CD4-positive, alpha-beta T cell treated with Interleukin-15 for 1 hour (primary cell): ENCODE measurements at places on chromosomes 1 and 21.
A peak's percentile ranks its signal among the peaks of the same experiment; 100 is the strongest.

- DNase-seq = no peak
Measured at GRCh38 chr1:233102341-233102740, 151.9 kb downstream of the NTPCR start.

DNA sequence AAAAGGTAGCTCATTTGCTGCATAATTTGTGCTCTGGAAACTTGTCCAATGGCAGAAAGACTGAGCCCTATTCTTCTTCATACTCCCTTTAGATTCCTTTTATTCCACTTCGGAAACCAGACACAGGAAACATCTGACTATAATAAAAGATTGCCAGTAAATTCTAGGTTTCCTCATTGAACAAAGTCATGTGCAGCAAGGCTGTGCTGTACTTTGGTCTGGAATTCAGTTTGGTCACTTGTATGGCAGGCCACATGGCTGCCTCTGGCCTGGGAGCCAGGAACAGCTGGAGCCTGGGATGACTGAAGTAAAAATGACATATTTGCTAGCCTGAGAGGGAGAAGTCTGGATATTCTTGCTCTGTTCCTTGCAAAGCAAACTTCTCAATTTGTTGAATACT, 79.6 kb downstream of the ST3GAL3 start:
- no peak for DNase-seq

- DNase-seq = no peak
Measured at GRCh38 chr21:33076600-33077329, 6.8 kb downstream of the OLIG1 start.

GRCh38 chr1:10517677-10517982, 42.9 kb downstream of the PEX14 start:
- DNase-seq = no peak

- DNase-seq = no peak
Measured at GRCh38 chr1:172239901-172240300, 180.6 kb upstream of the C1orf105 start.

GRCh38 chr21:38258521-38259485, 2.0 kb downstream of the KCNJ15 start:
- no peak for DNase-seq

DNA sequence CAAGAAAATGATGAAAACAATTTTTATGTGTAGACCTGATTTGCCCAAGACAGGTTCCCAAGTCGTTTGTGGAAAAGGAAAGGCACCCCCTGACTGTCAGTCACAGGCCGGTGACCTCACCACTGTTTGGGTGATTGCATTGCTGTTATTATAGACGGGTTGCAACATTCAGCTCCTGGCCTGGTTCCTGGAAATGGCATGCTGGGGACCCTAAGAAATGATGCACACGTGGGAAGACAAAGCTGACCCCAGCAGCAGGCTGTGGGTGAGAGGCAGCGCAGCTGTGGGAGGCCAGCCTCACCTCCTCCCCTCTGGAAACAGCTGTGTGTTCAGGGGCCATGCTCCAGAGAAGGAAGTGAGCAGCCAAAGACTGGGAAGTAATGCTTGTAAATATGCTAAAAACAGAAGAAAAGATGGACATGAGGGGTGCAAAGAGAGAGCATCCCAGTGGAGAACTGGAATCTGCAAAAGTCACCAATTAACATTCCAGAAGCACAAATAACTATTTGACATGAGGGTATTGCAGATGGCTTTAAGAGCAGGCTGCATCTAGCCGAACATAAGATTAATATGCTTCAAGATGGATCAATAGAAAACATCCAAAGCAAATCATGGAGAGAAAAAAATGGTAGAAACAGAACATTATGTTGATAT, 23.4 kb upstream of the ABCG1 start:
- DNase-seq = peak; percentile 45

- DNase-seq = peak; percentile 41
Measured at GRCh38 chr1:202143768-202144401, 652 bp downstream of the ARL8A start.

DNA sequence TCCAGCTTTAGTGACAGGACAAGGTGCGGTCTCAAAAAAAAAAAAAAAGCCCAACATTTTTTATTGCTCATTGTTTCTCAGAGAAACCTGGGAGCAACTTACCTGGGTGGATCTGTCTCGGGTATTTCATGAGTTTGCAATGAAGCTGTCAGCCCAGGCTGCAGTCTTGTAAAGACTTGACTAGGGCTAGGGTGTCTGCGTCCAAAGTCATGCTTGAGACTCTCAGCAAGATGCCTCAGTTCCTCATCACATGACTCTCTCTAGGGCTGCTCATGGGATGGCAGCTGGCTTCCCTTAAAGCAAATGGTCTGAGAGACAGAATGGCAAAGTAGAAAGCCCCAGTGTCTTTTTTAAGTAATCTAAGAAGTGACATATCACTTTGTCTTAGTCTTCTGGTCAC, 8.1 kb downstream of the GABPA start:
- DNase-seq = no peak

DNA sequence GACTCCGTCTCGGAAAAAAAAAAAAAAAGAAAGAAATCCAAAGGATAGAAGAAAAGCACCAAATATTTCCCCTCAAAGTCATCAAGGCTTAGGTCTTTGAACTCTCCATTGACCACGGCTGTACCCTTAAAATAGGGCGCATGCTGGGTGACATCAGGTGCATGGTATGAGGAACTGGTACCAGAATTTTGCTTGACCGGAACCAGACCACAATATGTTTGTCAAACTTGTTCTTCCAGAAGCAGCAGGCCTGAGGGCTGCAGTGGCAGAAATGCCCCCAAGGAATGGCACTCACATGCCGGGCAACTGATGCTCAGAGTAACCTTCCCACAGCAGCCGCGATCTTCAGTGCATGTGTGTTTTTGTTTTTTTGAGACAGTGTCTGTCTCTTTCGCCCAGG, 21.0 kb downstream of the RCC1 start:
- no peak for DNase-seq

DNA sequence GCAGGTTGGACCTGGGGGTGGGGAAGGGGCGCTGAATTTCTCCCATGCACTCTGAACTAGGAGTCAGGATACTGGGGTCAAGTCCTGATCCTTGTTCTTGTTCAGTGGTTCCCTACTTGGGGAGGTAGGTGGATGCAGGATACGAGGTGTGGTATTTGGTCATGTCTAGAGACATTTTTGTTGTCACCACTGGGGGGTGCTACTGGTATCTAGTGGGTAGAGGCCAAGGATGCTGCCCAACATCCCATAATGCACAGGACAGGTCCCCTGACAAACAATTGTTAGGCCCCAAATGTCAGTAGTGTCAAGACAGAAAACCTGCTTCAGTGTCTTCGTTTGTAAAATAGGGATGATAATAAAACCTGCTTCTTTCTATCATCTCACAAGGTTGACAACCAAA, 259.0 kb upstream of the FOXD3 start:
- DNase-seq = no peak

GRCh38 chr1:59236721-59237545, 60.0 kb upstream of the FGGY start:
- DNase-seq = no peak

GRCh38 chr1:180901076-180901990, 11.4 kb upstream of the KIAA1614 start:
- no peak for DNase-seq

GRCh38 chr1:30675289-30675688, 48.1 kb downstream of the MATN1 start:
- DNase-seq = no peak

GRCh38 chr1:157469300-157469699, 83.0 kb downstream of the FCRL5 start:
- DNase-seq = no peak

GRCh38 chr1:9126511-9126910, 2.4 kb downstream of the GPR157 start:
- no peak for DNase-seq

- DNase-seq = no peak
Measured at GRCh38 chr1:183901748-183902330, 96.9 kb downstream of the RGL1 start.

DNA sequence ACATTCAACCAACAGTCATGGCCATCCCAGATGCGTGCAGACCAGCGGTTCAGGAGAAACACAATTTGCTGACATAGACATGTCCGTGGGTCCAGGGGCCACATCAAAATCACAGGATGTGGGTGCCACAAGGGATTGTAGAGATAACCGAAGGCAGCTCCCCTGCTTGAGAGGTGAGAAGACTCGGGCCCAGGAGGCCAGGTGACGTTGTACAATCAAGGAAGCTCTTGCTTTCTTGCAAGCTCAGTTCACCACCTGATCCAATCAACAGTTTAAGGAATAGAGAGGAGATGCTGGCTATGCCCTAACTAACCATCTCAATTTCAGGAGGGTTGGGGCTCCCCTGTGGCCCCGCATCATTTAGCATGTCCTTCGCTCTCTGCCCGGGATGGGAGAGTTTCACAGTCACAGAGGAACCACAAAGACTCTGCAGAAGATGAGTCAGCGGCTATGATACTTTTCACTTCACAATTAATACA, 19.5 kb downstream of the UBASH3A start:
- DNase-seq = no peak

- no peak for DNase-seq
Measured at GRCh38 chr1:7550261-7550865, 220.7 kb upstream of the VAMP3 start.

GRCh38 chr1:3928586-3928985, 28.5 kb upstream of the C1orf174 start:
- no peak for DNase-seq

DNA sequence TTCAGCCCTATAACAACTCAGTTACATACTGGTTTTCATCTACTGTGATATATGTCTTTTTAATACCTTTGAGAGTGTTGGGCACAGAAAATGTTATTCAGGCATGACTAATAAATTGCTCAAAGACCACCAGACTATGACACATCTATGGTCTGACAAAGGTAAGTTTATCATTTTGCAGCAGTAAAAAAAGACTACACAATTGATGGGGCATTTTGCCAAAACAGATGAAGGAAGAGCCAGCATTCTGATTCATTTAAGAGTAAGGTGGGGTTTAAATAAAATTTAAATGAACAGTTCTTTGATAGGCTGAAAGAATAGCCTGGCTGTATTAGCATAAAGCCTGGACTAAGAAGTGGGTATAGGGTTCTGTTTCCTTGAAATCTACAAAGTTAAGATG, 8.8 kb upstream of the RNPC3 start:
- DNase-seq = no peak

GRCh38 chr1:235325139-235325538, 2.8 kb downstream of the ARID4B start:
- no peak for DNase-seq

DNA sequence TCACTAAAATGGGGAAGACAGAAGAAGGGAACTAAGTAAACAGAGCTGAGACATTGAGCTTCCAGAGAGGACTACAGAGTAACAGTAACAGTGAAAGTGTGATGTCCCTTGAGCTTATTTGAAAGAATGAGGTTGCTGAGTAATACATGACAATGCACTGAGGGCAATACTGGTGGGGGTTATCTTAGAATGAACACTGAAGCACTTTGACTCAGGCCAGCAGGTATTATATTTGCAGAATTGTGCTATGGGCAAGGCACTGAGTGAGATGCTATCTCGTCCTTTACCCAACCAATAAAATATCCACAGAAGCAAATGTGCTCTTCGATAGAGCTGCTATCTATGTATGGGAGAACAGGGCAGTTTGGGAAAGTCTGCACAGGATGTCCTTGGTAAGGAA, 133.2 kb downstream of the DISP1 start:
- no peak for DNase-seq

GRCh38 chr1:52554267-52554640, 1.4 kb upstream of the TUT4 start:
- no peak for DNase-seq

GRCh38 chr21:17858747-17859146, 39.6 kb upstream of the C21orf91 start:
- no peak for DNase-seq

DNA sequence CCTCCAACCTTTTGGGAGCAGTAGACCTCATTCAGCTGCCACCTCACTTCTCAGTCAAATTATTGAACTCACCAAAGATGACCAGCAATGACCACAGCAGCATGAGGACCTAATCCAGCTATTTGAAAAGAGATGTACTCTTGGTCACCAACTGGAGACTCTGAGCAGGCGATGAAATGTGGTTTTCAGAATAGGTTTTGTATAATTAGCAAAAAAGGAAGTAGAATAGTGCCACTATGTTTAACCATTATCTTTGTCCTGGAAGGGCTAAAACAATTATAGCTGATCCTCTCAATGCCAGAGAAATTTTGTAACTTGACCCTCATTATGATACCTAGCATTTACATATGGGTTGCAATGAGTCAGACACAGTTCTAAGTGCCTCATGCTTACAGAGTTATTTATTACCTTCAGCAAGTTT, at the start of gene FCRL2:
FCRL2 (minus strand) TSS at position 162 of the 421 bp plus-strand sequence; CDS start at position 103, 59 bp downstream.
- no peak for DNase-seq

DNA sequence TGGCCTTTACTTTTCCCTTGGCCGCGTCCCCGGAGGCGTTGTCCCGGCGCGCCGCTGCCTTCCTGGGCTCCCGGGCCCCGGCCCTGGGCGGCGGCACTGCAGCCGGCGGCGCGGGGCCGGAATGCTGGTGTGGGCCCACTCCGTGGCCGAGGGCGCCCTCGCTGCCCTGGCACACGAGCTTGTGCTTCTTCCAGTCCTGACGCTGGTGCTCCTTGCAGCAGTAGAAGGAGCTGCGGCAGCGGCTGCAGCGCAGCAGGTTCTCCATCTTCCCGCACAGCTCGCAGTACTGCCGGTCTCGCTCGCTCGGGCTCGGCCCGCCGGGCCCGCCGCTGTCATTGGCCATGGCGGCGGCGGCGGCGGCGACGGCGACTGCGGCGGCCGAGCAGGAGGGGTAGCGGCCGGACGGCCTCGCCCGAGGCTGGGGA, 529 bp downstream of the EGLN1 start:
- peak; percentile 50 for DNase-seq

GRCh38 chr1:205751036-205751651, 1.2 kb upstream of the NUCKS1 start:
- DNase-seq = no peak

- no peak for DNase-seq
Measured at GRCh38 chr1:172203135-172203823, 217.2 kb upstream of the C1orf105 start.

GRCh38 chr1:242011894-242012660, 13.2 kb upstream of the MAP1LC3C start:
- no peak for DNase-seq

DNA sequence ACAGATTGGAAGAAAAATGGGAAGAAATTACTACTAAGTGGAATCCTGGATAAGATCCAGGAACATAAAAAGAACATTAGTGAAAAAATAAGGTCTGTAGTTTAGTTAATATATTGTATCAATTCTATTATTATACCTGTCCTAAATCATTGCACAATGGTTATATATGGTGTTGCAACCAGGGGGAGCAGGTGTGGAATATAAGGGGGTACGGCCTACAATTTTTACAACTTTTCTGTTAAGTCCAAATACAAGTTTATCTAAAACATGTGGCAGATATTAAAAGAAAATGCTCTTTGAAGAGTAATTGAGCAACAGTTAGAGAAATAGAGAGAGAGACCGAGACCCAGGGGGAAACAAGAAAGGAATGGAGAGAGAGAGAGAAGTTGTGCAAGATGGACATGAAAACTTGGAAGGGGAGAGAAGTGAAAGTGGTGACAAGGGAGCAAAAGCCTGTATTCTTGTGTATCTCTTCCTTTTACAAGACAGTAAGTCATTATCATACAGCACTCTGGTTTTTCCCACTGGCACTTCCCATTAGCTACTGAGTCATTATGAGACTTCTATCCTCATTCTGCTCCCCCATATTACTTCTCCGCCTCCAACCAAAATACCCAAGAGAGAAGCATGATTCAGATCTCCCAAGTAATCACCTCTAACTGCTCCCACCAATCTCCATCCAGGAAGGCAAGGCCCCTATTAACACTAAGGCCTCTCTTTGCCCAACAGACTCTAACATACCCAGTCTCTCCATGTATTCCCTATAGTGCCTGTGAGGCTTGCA, 22.3 kb upstream of the TRAF3IP3 start:
- DNase-seq = no peak
